Stomach (tissue), 19 donors: ENCODE measurements at places on chromosomes 11 and 22. TPM values are rescaled to one million over a fixed set of nuclear protein-coding genes. Genes with fewer than 3 reads are reported as not detected.

The ADAMTS15 gene
- 23.5 TPM for total RNA-seq

The SYT7 gene
- not detected for total RNA-seq

The GTPBP1 gene
- 199 TPM for total RNA-seq

GRCh38 chr11:98587884-98588283 lies 432.9 kb upstream of the CNTN5 start:
- DNase-seq = no peak

The TUBA8 gene
- not detected for total RNA-seq

The TMEM132A gene
- total RNA-seq = 8.4 TPM

DNA sequence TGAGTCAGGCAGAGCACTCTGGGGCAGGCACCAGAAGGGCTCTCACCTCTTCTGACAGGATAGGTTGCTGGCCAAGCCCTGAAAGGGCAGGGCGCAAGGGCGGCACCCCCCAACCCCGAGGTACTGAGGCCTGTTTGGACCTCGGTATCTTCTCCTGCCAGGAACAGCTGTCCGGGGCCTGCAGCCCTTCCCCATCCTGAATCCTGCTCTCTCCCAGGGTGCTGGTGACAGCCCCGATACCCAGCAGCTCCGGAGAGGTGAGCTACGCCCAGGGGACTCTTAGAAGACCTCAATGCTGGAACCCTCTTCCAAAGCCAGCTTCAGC lies 79.1 kb downstream of the PHF21B start:
- DNase-seq = no peak

GRCh38 chr11:104531075-104531474 lies 367.1 kb upstream of the PDGFD start:
- no peak for DNase-seq

GRCh38 chr11:11968511-11969280 lies 39.7 kb downstream of the DKK3 start:
- DNase-seq = no peak

- DNase-seq = peak; percentile 73
These were observed 10.1 kb downstream of the MTFP1 start for GRCh38 chr22:30435674-30436126.

GRCh38 chr11:18243783-18244362 lies 4.6 kb downstream of the SAA2 start:
- peak; percentile 71 for DNase-seq

DNA sequence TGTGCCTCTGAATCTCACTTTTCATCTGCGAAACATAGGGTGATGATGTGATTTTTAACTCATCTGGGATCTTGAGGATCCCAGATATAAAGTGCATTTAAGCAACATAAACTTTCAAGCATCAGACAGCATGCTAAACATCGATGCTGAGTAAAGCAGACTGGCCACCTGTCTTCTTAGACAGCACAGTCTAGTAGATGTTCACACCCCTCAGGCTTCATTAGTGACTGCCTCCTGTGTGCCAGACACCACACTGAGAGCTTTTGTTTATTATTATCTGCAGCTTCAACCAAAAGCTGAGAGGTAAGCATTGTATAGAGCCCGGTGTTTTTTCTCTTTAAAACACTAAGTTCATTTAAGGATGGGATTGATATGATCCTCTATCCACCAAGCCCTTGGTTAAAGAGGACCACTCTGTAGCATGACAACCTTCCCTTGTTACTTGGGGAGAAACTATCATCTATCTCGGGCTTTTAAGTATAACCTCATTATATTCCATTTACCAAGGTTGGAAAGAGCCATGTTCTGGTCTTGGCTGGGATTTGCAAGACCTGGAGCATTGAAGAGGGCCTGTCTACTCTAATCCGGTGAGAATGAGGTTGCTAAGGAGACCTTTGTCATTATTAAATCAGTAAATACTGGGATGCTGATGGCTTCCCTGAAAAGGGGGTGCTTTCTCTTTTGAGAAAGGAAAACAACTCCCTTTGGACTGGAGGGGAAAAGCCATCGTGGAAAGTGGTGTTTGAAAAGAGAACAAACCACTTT lies 114.2 kb upstream of the SEZ6L start:
- no peak for DNase-seq

The OR51B4 gene
- total RNA-seq = not detected

DNA sequence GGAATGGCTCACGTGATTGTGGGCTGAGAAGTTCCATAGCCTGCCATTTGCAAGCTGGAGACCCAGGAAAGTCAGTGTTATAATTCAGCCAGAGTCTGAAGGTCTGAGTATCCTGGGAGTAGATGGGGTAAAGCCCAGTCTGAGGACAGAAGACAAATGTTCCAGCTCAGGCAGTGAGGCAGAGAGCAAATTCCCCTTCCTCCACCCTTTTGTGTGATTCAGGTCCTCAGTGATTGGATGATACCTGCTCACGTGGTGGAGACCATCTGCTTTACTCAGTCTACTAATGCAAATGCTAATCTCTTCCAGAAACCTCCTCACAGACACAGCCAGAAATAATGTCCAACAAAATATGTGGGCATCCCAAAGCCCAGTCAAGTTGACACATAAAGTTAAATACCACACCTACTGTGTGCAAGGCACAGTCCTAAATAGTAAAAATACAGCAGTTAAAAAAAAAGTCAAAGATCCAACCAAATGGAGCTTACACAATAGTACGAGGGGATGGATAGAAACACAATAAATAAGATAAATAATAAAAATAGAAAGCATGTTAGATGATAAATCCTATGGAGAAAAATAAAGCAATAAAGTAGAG lies 13.2 kb upstream of the APOL6 start:
- no peak for DNase-seq

GRCh38 chr11:46599340-46600193 lies 5.7 kb upstream of the AMBRA1 start:
- DNase-seq = no peak

The KIAA0930 gene
- 11.3 TPM for total RNA-seq

DNA sequence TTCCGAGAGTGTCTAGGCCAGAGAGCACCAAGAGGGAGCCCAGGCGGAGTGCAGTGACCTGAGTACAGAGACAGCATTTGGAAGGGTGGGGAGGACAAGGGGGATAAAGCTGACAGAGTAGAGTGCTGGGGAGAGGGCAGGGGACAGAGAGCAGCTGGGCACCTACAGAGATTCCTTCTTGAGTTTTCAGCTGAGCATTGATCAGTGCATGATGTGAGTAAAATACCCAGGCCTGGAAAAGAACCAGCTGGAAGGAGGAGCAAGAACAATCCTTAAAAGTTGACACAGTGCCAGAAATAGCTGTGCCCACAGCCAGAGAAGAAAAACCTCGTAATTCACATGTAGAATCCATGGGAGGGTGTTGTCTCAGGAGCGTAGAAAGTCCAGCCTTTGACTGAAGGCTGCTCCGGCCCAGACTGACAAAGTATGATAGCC lies 33.9 kb upstream of the PANX2 start:
- no peak for DNase-seq

DNA sequence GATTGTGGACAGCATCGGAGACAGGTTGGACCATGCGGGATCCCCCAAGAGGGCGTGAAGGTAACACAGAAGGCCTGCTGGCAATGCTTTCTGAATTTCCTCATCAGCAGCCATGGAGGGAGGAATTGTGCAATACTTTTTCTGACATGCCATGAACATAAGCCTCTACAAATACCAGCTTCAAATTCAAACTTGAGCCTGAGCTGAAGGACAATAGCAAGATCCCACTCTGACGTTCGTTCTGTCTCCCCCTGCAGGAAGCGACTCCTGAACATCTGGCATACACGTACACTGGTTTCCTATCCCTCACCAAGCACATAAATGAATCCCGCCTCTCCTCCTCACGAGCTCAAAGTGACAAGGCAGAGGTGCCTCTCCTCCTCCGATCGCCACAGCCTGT lies 312.2 kb downstream of the BRD1 start:
- DNase-seq = peak; percentile 37

The LMNTD2 gene
- 12.8 TPM for total RNA-seq

GRCh38 chr11:123590296-123590912 lies 64.0 kb downstream of the SCN3B start:
- DNase-seq = peak; percentile 91

- DNase-seq = peak; percentile 88
These were observed 105.7 kb downstream of the RASSF10 start for GRCh38 chr11:13114566-13115379.

The APLNR gene
- total RNA-seq = not detected

The HYLS1 gene
- 0.87 TPM for total RNA-seq

GRCh38 chr22:38927033-38927781 lies 30.2 kb upstream of the APOBEC3A start:
- peak; percentile 85 for DNase-seq

The FOLR3 gene
- total RNA-seq = 36.8 TPM

DNA sequence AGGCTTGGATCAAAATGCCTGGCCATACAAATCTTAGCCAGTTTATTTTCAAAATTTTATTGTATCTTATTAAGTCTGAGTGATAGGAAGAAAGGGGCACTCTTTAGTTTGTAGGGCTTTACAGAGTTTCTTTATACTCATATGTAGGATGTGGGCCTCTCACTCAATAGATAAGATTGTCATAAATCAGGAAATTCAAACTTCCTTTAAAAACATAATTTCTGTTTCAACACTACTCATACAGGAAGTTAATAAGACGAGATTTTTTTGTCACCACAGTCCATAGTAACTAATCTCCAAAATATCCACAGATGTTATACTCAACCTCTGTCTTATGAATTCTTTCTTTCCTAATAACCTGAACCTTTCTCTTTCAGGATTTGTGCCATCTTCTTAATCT lies 13.3 kb upstream of the OR56B4 start:
- DNase-seq = no peak

The CHRM1 gene
- 8.9 TPM for total RNA-seq

- DNase-seq = no peak
These were observed 177.3 kb downstream of the ADAMTS15 start for GRCh38 chr11:130625578-130626306.

GRCh38 chr11:58334708-58335107 lies 24.2 kb downstream of the OR5B17 start:
- no peak for DNase-seq

The MRPL49 gene
- 22.8 TPM for total RNA-seq

- no peak for DNase-seq
These were observed 9.2 kb downstream of the MUC2 start for GRCh38 chr11:1083621-1084551.

- no peak for DNase-seq
These were observed 126.1 kb downstream of the NECTIN1 start for GRCh38 chr11:119602745-119603373.

- no peak for DNase-seq
These were observed 7.9 kb downstream of the LRRC75B start for GRCh38 chr22:24584871-24585411.

DNA sequence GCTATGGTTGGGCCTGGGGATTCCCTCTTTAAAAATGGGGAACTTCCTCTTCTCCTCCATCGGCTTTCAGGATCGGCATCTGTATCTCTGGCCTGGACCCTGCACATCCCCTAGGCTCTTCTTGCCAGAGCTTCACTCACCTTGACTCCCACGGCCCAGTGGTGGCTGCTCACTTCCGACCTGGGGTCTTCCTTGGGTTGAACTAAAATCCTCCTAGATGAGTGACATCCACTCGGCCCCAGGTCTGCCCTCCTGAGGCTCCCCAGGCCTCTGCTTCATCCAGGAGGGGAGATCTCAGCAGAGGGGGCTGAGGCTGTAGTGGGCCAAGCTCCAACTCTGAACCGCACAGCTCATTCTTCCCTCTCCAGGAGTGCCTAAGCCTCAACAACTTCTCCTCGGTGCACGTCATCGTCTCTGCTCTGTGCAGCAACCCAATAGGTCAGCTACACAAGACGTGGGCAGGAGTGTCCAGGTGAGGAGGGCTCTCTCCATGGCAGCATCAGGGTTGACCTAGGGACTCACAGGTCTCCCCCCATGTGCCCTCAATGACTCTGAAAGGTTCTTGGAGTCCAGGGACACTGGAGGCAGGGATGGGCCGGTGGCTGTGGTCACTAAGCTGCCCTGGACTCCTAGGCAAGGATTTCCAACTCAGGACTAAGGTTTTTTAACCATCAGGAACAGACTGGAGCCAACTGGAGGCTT lies 3.3 kb downstream of the RGL4 start:
- no peak for DNase-seq

The HDAC10 gene
- 15.4 TPM for total RNA-seq

DNA sequence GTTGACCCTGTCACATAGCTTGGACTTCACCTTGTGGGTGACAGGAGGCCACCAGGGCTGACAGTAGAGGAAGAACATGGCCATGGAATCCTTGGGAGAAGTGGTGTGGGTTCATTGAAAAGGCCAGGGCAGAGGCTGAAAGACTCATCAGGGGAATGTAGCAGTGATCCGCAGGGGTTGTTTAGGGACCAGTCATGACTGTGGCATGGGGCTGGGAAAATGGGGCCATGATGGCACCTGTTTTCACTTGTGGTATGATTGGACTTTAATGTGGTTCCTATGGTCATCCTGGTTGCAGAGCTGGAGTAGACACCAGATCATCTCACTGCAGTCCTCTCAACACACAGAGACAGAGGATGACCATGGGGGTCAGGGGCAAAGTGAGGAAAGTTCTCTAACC lies 66.7 kb upstream of the MYEOV start:
- DNase-seq = no peak

The SERPING1 gene
- total RNA-seq = 153 TPM

DNA sequence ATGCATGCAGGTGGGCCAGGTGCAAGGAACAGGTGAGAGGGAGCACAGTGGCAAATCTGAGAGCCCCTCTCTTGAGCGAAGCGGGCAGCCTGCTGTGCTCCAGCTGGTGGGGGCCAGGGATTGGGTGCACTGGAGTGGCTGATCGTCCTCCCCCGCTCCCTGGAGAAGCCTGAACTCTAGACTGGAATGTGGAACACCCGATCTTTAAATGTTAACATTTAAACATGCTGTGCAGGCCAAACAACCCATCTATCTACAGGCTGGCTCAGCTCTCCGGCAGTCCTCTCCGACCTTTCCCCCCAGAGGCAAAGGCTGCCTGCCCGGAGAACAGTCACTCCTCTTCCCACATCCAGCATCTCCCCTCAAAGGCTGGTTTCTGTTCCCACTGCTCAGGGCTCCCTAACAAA lies 5.1 kb downstream of the MRGPRF start:
- DNase-seq = no peak

DNA sequence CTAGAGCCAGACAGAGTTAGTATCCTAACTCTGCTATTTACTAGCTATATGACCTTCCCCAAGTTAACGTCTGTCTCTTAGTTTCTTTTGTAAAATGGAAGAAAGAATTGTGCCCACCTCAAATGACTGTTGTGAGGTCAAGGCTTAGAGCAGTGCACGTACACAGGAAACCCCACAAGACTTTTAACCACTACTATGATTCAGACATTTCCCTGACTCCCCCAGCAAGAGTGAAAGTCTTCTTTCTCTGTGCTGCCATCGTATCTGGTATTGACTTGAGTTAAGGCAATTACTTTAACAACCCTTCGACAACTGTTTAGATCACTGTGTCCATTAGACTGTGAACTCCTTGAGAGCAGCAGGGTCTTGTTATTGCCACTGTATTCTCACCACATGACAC lies 2.6 kb upstream of the OR52W1 start:
- DNase-seq = no peak

- DNase-seq = no peak
These were observed 452.1 kb downstream of the NTM start for GRCh38 chr11:131822506-131822905.

- no peak for DNase-seq
These were observed 16.3 kb downstream of the CHRDL2 start for GRCh38 chr11:74714904-74715303.
